ENCODE measurements at places on chromosomes 5 and 9.

- no peak for DNase-seq
Observed at GRCh38 chr9:116342061-116342460, 188.5 kb downstream of the PAPPA start.

- no peak for DNase-seq
Observed at GRCh38 chr9:133347515-133347984, 381 bp downstream of the MED22 start.

GRCh38 chr5:74239261-74239660, 401.3 kb downstream of the ENC1 start:
- DNase-seq = no peak

GRCh38 chr5:1235838-1236237, 10.7 kb downstream of the SLC6A18 start:
- DNase-seq = no peak

DNA sequence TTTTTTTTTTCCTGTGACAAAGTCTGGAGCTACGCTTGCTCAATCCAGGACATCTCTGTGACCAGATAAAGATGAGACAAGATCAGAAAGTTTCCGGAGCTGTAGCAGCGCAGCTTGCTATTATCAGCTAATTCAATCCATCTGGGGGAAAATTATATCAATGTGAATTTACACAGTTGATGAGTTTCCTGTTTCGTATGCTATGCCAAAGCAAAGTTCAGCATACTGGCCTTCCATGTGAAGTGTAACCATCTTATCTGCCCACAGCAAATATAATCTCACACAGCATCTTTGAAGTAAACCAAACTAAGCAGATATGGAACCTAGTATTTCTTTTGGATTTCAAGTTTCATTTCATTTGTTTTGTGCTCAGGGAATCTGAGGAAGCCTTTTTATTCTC, 1767.7 kb downstream of the EFNA5 start:
- no peak for DNase-seq

- no peak for DNase-seq
Observed at GRCh38 chr9:117919538-117919937, 215.3 kb downstream of the TLR4 start.

Data from SW480 (cell line).